ENCODE measurements at places on chromosomes 3 and 15. TPM values are rescaled to one million over a fixed set of nuclear protein-coding genes. Genes with fewer than 3 reads are reported as not detected.

GRCh38 chr15:91045065-91045464 lies 22.7 kb upstream of the VPS33B start:
- peaks cover 13% of the 10 kb centered on the region for H3K4me1 ChIP-seq
- H3K27ac ChIP-seq, result no peak overlapping the region
- H3K27me3 ChIP-seq, result no peaks in the 10 kb centered on the region
- H3K36me3 ChIP-seq, result no peaks in the 10 kb centered on the region

DNA sequence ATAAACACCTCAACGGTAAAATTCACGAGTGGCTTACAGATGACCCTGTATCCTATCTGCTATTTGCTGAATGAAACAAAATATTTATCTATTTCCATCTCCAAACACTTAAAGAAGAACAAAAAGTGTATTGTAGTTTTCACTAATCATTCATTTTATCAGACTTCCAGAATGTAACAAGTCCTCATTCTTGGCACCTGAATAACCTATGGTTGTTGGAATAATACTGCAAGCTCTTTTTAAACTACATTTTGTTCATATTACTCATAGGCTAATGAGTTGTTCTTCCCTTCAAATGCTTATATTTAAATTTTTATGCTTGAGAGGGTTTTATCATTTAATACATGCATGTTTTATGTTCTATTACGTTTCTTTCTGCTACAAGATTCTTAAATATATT lies 1434.1 kb downstream of the SI start:
- no peak overlapping the region for H3K27ac ChIP-seq
- no peaks in the 10 kb centered on the region for H3K4me1 ChIP-seq
- no peaks in the 10 kb centered on the region for H3K36me3 ChIP-seq
- no peak for DNase-seq
- H3K4me3 ChIP-seq, result no peak overlapping the region

DNA sequence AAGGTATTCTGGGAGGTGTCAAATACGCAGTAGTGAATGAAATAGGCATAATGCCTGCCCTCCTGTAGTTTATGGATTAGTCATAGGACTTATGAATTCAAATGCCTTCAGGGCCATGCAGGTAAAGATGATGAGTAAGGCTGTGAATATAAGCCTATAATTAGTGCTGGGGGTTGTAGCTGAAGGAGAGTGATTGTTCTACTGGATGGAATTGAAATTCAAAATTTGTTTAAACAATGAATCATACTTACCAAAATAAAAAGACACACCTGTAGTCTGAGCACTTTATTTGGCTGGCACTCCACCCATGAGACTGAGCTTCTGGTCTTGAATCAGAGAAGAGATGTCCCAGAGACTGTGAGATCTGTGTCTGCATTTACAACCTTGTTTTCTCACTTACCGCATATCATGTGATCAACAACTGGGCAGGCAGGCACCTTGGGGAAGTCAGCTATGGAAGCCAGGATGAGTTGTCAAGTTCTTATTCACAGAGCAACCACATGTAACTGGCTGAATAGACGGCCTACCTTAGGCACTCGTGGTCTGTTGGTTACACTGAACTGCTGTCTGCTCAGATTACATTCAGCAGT lies 291.8 kb downstream of the NAALADL2 start:
- H3K27ac ChIP-seq, result no peak overlapping the region
- DNase-seq, result no peak
- H3K4me1 ChIP-seq, result no peaks in the 10 kb centered on the region
- no peaks in the 10 kb centered on the region for H3K27me3 ChIP-seq
- H3K4me3 ChIP-seq, result no peak overlapping the region

OSTN gene
- polyA plus RNA-seq, result not detected

AADACL2 gene
- polyA plus RNA-seq, result not detected
